CD4-positive, alpha-beta T cell treated with Interleukin-10 for 1 hour (primary cell): ENCODE measurements at places on chromosomes 16 and 17.

GRCh38 chr17:62884781-62885180, 76.7 kb upstream of the MARCHF10 start:
- DNase-seq: no peak

DNA sequence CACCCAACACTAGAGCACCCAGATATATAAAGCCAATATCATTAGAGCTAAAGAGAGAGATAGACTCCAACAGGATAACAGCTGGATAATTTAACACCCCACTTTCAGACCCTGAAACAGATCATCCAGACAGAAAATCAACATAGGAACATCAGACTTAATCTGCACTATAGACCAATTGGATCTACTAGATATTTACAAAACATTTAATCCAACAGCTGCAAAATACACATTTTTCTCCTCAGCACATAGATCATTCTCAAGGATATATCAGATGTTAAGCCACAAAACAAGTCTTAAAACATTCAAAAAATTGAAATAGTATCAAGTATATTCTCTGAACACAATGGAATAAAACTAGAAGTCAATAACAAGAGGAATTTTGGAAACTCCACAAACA, 4.1 kb upstream of the CCL13 start:
- DNase-seq: no peak

GRCh38 chr16:66199189-66199588, 167.3 kb upstream of the CDH5 start:
- no peak for DNase-seq

DNA sequence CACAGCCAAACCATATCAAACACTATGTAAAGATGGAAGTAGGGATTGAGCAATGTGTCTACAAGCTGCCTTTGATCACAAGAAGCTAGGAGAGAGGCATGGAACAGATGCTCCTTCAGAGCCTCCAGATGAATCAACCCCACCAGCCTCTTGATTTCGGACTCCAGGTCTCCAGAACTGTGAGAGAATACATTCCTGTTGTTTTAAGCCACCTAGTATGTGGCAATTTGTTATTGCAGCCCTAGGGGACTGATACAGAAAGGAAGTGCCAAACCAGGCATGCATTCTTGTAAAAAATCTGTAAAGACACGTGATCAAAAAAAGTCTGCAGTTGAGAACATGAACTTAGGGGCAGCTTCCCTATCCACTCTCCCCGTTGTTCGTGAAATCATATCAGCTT, 91.1 kb downstream of the C17orf67 start:
- no peak for DNase-seq

DNA sequence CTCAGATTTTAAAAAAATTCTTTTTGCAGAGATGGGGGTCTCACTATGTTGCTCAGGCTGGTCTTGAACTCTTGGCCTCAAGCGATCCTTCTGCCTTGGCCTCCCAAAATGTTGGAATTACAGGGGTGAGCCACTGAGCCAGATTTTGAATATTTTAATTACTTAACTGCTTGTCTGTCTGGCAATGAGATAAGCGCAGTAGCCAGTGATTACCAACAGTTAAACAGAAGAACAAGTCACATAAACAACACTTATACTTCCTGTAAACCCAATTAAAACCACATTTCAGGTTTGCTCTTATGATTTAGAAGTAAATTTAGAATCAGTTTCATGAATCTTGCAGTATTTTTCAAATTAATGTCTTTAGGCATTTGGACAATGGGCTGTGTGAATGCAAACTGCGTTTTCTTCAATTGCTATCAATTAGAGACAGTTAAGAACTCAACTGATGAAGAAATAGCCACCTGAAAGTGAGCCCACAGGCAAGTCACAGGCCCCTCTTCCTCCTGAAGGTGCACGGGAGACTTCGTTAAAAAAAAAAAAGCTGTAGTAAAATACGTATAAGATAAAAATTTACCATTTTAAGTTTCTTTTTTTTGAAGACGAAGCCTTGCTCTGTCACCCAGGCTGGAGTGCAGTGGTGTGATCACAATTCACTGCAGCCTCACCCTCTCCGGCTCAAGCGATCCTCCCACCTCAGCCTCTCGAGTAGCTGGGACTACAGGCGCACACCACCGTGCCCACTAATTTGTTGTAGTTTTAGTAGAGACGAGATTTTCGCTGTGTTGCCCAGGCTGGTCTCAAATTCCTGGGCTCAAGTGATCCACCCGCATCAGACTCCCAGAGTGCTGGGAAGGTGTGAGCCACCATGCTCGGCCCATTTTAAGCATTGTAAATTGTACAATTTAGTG, 73.0 kb downstream of the PITPNC1 start:
- DNase-seq: peak; percentile 54

DNA sequence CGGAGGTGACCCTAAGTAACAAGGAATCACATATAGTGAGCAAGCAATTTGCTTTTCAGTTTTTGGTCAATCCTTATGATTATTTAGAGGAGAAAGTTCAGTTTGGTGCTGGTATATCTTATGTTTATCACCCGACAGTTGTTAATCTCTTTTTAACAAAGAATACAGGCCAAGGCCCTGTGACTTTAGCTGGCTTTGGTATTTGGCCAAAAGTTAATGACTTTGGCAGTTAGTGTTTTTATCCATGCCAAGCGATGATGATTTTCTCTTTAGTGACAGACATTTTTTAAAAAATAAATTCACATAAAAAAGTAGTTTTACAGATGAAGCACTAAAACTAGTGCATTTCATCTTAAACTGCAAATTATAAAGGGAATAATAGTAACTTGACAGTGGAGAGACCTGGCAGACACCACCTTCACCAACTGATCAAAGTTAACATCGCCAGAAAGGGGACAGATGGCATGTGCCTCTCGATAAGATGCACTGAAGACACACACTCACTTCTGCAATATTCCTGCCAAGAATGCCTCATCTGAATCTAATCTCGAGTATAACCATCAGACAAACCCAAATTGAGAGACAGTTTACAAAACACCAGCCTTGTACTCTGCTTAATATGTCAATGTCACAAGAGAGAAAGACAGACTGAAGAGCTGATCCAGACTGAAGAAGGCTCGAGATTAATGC, 6.9 kb downstream of the DEXI start:
- no peak for DNase-seq

DNA sequence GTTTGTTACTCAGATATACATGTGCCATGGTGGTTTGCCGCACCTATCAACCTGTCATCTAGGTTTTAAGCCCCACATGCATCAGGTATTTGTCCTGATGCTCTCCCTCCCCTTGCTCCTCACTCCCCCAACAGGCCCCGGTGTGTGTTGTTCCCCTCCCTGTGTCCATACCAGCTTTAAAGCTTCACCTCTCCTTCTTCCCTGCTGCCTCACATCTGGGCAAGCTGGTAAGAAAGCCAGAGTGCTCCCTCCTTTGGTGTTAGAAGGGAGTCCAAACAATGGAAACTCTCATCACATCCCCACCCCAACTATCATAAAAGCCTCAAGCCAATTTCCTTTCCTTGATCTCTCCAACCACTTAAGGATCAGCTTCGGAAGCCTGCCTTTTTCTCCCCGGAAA, 1115.6 kb upstream of the GOT2 start:
- DNase-seq: no peak

DNA sequence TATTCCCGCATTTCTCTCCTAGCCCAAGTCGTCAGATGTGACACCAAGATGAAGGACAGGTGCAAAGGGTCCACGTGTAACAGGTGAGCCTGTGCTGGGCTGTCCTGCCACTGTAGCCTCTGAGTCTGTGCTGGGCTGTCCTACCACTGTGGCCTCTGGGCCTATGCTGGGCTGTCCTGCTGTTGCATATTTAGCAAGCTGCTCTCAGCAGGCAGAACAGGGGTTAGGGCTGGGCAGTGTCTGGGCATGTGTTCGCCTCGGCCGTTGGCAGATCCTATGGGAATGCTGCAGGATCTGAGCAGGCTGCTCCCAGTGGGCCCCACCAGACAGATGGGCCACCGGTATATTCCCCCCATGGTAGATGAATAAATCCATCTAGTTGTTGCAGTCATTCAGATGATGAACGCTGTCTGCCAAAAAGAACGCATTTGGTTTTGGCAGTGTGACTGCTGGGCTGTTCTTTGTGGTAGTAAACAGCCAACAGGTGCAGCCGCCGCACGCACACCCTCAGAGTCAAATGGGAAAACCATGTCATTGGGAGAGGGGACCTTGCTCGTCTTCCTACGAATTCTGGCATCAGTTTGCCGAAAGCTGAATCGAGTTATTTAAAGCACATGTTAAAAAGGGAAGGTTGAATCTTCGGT, 49.2 kb downstream of the CRISPLD2 start:
- DNase-seq: no peak

DNA sequence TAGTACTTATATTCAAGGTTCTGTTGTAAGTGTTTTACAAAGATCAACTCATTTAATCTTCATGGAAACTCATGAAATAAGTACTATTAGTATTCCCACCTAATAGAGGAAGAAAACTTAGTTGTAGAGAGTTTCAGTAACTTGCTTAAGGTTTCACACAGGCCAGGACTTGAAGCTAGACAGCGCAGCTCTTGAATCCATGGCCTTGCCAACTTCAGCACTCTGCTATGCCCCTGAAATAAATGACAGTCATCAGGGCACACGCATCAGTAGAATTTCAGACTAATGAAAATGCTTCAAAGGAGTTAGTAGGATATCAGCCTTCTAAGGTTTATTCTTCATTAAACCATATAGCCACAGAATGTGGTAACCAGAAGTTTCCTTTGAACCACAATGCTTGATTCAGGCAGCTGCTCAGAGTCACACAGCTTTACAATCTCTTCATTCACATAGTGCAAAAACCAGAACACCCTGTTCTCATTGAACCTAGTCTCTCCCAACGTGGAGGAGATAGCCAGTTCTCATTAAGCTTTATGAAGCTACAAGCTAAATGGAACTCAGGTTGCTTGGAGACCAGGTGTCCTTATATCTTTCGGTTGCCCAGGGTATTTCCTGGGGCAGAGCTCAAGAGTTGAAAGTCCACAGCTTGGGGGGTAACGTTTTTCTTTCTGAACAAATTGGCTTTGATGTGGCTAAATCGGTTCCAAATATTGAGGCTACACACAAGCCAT, 39.7 kb downstream of the KCNJ2 start:
- DNase-seq: no peak

GRCh38 chr16:15708096-15708495, 58.1 kb downstream of the NDE1 start:
- no peak for DNase-seq

DNA sequence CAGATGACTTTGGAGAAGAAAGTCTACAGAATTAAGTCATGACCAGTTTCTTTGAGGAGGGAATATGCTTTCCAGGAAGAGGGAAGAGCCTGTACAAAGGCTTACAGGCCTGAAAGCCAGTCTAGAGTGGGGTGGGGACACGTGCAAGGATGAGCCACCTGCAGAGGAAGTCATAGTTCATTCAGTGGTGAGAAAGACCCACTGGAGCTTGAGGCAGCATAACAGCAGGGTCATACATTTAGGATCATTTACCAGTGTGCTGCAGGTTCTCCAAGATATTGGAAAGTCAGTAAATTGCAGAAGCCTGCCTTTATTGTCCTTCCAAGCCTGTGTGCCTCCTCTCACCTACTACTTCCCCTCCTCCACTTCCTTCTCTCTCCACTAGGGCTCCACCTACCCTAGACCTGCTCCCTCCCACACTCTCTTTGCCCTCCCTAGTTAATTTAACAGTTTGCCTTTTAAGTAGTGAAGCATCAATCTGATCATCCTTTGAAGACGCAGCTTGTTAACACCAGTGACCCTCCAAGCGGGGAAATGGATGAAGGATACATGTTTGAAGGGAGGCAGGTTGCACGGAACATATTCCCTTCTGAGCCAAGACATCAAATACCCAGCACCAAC, 40.2 kb downstream of the CDRT15 start:
- DNase-seq: peak; percentile 43

- DNase-seq: peak; percentile 1
Measured at GRCh38 chr16:3363793-3364192, 8.1 kb downstream of the OR2C1 start.

- no peak for DNase-seq
Measured at GRCh38 chr17:52986056-52986662, 827.6 kb upstream of the CA10 start.

DNA sequence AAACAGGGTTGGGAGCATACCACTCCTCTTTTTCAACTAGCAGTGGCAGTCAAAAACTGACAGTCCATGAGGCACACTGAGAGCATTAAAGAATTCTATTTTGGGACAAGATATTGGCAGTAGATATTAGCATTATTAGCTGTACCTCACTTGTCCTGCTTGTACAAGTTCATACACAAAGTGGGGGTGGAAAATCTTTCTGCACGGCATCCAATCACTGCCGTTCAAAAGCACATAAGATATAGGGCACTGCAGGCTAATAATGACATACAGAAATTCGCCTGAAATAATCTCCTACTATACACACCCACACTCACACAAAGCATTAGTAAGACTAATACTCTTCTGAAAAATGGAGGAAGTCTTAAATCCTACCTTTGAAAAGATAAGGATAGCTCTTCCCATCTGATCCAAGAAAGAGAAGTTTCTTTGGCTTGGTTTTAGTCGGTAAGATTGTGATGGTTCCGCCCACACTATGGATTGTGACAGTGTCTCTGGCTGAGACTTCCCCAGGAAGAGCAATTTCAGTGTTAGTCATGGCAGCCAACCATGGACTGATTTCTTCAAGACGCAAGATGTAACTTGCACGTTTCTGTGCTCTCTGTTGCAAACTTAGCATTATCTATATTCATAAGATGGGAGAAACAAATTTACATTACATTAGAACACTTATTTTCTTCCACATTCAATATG, 40.6 kb upstream of the ARL6IP1 start:
- DNase-seq: no peak

DNA sequence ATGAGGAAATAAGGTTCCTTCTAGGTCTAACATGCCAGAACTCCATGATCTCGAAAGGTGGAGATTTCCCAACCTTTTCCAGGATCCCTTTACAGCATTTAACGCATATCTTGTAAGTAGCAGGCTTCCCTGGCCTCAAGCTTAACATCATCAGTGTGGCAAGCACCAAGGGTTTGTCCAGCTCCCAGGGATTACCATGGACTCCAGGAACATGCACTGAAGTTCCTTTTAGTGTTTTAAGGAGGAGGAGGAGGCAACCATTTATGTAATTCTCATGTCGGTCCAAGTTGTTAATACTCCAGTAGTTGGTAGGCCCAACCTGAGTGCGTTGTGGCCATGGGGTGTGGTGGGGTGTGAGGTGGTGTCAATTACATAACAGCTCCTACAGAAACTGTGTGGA, 11.8 kb upstream of the SKAP1 start:
- no peak for DNase-seq

- DNase-seq: no peak
Measured at GRCh38 chr17:31497994-31498826, 106.7 kb downstream of the RAB11FIP4 start.
